Fibroblast of upper back skin (primary cell): ENCODE measurements at places on chromosomes 12 and 14.

GRCh38 chr14:73787486-73788316 is 63.9 kb upstream of the PTGR2 start:
- peak; percentile 25 for DNase-seq

- DNase-seq: peak; percentile 55
Observed at GRCh38 chr12:131869871-131870418, 24.5 kb upstream of the ULK1 start.

- DNase-seq: no peak
Observed at GRCh38 chr14:23572836-23573235, 5.2 kb upstream of the AP1G2 start.

- DNase-seq: no peak
Observed at GRCh38 chr14:105375635-105376057, 22.7 kb upstream of the TEX22 start.

GRCh38 chr14:77409131-77409533 is 14.2 kb downstream of the NOXRED1 start:
- no peak for DNase-seq

- DNase-seq: no peak
Observed at GRCh38 chr14:105336477-105337287, 22.1 kb downstream of the PACS2 start.

GRCh38 chr12:105679982-105680381 is 349.5 kb downstream of the C12orf75 start:
- no peak for DNase-seq

DNA sequence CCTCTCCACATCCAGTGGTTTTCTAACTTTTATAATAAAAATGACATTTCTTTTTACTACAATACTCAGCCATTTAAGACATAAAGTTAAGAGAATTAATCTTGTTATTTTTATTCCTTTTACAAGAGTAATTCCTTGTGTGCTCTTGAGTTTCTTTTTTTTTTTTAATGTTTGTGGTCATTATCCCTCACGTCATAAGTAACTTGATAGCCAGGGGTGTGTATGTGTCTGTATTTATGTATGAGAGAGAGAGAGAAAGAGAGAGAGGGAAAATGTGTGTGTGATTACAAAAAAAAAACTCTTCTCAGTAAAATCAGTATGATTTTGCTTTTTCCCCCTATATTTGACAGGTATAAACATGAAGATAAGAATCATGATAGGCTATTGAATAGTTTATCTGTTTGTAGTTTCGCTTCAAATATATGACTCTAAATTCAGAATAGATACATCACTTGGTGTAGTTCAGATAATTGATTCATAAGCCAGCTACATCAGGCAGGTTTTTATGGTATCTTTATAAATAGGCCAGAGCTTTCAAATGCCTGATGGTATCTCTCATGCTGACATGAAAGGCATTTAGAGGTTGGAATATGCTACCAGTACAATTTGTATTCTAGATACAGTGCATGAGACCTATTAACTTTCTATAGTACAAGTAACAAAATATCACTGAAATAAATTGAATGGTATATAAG is 34.9 kb downstream of the RERGL start:
- no peak for DNase-seq

GRCh38 chr12:42262271-42262670 is 24.2 kb upstream of the YAF2 start:
- peak; percentile 4 for DNase-seq

GRCh38 chr14:73287071-73287470 is 49.8 kb downstream of the PAPLN start:
- DNase-seq: no peak

DNA sequence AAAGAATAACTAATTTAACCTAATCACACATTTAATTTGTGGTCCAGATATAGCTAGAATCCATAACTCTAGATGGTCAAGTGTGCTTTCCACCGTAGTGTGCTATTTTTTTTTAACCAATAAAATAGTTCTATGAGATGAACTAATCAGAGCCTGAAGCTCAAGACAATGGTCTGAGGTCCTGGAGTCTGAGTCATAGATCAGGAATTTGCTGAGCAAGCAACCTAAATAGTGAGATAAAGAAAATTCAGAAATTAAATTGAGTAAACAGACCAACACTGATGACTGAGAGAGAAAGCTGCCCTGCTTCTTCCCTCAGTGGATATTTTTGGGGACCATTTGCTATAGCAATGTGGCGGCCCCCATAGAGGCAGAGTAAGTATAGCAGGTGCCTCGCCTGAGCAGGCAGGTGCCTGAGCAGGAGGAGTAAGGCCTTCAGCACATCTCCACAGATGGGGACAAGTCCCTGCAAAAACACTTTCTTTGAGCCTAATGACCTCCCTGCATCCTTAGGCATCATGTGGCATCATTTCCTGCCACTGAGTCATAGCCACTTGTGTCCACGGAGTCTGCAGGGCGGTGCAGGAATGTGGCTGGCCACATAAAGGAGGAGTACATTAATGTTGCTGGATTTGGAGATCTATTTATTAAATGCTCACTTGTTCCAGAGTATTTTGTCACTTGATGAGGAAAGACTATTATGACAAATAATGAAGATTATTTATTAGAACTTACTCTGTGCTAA is 13.9 kb upstream of the CLEC4E start:
- peak; percentile 32 for DNase-seq

DNA sequence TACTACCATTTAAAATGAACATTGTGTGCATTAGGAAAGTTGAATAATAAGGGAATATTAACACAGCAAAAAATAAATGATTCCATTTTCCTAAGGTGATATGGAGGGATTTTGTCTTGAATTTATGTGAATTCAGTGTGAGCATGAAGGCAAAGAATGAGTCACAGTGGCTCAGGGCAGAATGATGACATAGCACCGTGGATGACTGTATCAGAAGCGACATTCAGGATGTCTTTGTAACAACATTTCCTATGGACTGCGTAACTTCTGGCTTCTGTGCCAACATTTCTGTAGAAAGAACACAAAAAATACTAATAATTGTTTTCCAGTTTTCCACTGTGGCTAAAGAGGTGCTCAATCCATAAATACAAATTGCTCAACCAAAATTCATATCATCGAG is 54.6 kb downstream of the TTC8 start:
- DNase-seq: peak; percentile 75

GRCh38 chr14:77864085-77864484 is 64.2 kb downstream of the ADCK1 start:
- no peak for DNase-seq

DNA sequence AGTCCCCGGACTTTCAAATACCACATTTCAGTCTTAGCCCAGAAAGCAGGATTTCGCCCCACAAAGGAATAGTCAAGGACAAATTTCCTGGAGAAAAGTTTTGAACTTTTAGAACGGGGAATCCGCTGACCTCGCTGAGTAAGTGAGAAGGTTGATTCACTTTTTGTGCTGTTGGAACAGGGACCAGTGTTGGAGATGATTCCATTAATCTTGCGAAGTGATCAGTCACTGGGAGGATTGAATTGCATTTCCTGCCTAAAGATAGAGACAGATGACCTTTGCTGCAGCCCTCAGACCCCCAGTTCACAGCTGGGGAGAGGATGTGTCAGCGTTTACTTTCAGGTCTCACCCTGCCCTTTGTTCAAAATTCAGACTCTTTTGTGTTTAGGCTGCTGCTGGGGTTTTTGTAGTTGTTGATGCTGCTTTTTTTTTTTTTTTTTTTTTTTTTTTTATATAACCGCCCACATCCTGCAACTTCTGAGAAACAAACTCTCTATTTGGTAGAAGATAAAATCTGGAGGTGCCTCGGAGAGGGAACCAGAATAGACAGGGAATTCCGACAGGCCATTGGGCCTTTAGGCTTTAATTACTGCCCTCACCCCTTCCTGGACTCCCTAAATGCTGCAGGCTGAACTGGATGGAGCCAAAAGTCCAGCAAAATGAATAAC is 9.8 kb upstream of the KDM2B start:
- peak; percentile 58 for DNase-seq

GRCh38 chr12:128940974-128941373 is 87.7 kb downstream of the GLT1D1 start:
- DNase-seq: no peak

- no peak for DNase-seq
Observed at GRCh38 chr12:103373088-103373523, 122.7 kb downstream of the C12orf42 start.

GRCh38 chr14:100851946-100852620 is 26.2 kb downstream of the MEG3 start:
- DNase-seq: no peak
